C1 segment of cervical spinal cord (tissue), 14 donors: ENCODE measurements at places on chromosomes 5 and 9.

DNA sequence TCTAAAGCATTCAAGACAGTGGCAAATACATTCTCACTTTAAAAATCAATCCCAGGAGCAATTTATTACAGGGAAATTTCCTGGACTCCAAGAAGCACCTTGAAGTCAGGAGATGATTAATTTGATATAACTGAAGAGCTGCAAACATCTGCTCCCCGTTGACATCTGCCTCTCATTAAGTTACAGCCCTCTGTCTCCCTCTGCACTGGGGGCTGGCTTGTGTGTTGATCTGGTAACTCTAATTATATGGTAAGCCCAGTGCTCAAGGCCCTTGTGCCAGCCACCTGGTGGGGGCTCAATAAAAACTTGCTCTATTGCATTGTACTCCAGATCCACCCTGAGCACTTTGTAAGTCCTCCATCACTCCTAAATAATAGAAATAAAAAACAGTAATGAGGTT is 131.1 kb upstream of the ZNF462 start:
- no peak for DNase-seq

- DNase-seq: no peak
These were observed 122.8 kb downstream of the CCDC192 start for GRCh38 chr5:127826011-127826410.

- DNase-seq: no peak
These were observed 7.9 kb downstream of the PDE6A start for GRCh38 chr5:149936700-149937091.

DNA sequence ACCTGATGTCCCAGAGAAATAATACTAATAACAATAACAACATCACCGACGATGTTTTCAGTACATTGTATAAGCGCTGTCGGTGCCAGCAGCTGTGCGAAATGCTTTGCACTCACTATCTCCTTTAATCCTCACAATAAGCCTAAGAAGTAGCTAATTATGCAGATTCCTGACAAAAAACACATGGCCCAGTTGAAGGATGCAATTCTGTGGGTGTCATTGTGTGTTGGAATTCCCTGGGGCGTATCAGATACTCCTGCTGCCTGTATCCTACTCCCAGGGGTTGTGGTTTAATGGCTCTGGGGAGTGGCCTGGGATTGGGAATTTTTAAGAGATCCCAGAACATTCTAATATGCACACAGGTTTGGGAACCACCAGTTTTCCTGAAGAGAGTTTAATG is 154.0 kb downstream of the RGS3 start:
- DNase-seq: no peak

DNA sequence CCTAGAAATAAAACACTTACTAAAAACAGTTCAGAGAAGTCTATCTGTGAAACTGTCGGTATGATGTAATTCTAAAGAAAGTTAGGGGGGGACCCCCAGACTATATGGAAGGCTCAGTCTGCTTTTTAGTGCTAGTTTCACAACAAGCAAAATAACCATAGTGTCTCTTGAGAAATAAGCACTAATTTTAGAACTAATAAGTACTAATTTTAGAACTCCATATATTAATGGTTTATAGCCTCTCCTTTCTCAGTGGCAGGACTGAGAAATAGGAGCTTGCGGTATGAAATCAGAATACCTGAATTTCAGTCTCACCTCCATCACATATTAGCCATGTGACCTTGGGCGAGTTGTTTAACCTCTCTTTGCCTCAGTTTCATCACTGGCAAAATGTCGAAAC is 1.4 kb upstream of the PHF24 start:
- DNase-seq: no peak

- no peak for DNase-seq
These were observed 44.8 kb upstream of the PTPN3 start for GRCh38 chr9:109542922-109543321.

DNA sequence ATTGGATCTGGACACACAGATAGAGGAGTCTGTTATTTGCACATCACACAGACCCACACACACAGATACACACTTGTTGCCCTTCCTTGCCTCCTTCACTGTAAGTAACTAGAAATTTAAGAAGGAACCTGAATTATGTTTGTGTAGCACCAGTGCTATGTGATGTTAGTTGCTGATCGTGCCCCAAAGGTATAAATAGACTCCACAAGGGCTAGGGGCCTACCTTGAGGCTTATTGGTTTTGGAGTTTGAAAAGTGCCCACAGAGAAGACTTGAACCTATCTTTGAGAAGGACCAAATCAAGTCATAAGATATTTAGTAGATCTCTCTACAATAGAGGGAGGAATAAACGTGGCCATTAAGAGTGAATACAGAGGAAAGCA is 8.8 kb upstream of the TGFBI start:
- no peak for DNase-seq
